ENCODE measurements at places on chromosomes 2 and 18. TPM values are rescaled to one million over a fixed set of nuclear protein-coding genes. Genes with fewer than 3 reads are reported as not detected.

DNA sequence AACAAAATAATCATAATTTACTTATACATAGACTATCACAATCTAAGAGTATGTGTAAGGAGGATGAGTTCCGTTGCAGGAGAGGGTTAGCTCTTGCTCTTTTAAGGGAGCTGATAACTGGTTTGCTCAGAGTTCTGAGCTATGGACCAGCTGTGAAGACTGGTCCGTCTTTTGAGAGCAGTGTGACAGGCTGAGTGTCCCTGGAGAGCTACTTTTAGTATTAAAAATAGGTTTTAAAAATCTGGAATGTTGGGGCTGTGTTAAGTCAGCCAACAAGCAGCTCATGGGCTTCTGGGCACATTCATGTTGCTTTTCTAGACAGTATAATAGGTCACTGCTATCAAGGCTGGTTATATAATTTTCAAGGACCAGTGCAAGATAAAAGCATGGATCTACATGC lies 41.5 kb upstream of the TMEM131 start:
- DNase-seq = no peak

DNA sequence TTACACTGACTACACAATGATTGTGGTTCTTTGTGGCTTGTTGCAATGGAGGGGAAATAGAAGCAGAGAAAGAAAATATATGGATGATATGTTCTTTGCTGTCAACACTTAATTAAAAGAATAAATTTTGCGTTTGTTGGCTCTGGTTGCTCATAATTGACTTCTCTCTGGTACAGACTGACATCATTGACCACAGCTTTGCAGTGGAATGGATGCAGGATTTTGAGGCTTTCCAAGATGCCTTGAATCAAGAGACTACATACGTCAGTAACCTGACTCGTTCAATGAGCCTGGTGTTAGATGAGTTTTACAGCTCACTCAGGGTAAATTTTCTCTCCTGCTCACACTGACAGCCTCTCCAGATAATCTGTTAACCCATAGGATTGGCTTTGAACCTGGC lies 9.9 kb downstream of the GPN1 start:
- no peak for DNase-seq

- DNase-seq = no peak
These were observed 783.7 kb upstream of the SOX11 start for GRCh38 chr2:4908461-4908860.

DNA sequence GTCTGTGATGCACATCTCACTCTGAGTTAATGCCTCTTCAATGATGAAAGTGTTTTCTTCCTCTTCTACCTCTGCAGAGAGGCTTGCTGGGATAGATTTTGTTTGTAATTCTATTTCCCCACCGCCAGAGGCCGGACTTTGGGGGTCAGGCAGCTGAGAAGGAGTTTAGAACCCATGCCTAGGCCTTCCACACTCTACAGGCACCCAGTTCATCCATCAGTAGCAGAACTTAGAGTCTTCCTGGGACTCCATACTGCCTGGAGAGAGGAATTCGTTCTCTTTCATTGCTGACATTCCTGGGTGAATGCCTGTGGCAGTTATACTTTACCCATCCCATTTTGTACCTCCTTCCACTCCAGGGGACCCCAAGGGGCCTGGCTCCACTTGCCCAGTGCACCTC lies 9.1 kb downstream of the TPRKB start:
- DNase-seq = no peak

- DNase-seq = no peak
These were observed 664.4 kb upstream of the SLC39A10 start for GRCh38 chr2:194992648-194993047.

DNA sequence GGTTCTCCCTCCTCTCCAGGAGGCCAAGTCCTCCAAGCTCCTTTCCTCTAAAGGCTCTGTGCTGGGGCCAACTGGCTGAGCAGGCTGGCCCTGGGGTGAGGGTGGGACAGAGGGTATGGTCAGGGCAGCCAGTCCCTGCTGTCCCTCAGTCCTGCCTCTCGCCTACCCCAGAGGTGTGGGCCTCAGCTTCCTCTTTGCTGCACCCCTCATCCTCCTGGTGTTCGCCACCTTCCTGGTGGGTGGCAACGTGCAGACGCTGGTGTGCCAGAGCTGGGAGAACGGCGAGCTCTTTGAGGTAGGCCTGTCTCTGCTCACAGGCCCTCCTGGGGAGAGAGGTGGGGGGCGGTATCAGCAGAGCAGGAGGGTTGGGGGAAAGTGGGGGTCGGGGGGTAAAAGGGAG lies 6.8 kb downstream of the PROM2 start:
- no peak for DNase-seq

DNA sequence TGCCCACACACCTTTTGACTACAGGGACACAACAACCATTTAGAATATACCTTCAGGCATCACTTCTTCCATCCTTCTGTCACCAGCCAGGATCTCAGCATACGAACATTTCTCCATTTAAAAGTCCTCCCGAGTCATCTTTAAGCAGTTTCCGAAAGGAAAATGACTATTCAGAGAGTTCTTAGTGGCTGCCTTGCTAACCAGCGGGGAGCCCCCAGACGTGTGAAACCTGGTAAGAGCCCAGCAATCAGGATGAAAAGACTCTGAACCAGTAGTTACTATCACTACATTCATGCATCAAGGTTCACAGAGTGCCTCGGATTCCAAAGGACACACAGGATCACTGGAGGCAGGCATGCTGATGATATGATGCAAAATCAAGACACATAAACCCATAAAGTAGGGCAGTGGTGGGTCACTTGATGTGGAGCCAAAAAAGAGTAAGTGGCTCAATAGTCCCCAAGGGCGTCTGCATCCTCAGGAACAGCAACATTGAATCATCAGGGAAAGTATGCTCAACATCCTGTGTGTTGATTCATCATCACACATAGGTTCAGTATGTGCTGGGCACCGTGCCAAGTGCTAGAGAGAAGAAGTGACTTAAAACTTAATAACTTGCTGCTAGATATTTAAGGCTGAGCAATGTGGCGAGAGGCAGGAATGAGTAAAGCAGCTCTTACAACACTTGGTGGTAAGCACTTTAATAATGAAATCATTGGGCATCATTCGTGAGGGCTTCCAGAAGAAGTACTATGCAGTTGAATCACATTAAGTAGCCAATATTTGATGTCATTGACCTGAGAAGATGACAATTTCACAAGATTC lies 4.4 kb downstream of the CCL20 start:
- peak; percentile 6 for DNase-seq

DNA sequence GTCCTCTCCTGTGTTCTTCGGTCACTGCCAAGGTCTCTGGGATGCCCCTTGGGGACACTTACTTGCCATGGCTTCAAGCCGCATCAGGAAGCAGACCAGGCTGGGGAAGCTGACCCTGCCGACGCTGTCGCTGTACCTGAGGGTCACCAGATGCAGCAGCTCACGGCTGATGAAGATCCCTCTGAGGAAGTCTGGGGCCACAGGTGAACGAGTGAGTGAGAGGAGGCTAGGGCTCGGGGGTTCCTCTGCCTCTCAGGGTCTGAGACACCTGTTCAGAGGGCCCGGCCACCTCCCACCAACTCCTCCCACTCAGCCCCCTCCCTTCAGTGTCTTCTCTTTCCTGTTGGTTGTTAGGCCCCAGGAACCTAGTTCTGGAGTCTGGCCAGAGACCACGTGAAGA lies 74.9 kb downstream of the CAPN13 start:
- DNase-seq = no peak

GRCh38 chr18:10928011-10928771 lies 221.2 kb downstream of the PIEZO2 start:
- DNase-seq = no peak

GRCh38 chr2:70757360-70757759 lies 10.6 kb downstream of the ADD2 start:
- DNase-seq = no peak

DNA sequence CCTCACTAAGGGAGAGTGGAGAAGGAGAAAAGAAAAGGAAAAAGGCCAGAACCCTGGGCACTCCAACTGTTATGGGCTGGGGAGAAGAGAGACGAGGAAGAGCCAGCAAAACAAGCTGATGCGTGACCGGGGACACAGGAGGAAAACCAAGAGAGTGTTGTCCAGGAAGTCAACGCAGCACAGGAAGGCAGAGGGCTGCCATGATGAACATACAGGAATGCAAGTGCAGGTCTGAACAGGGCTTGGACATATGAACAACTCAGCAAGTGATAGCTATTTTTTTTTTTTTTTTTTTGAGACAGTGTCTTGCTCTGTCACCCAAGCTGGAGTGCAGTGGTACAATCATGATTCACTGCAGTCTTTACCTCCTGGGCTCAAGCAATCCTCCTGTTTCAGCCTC lies 28.4 kb downstream of the SIX3 start:
- DNase-seq = no peak

GRCh38 chr2:71846669-71847291 lies 300.9 kb downstream of the CYP26B1 start:
- DNase-seq = no peak

DNA sequence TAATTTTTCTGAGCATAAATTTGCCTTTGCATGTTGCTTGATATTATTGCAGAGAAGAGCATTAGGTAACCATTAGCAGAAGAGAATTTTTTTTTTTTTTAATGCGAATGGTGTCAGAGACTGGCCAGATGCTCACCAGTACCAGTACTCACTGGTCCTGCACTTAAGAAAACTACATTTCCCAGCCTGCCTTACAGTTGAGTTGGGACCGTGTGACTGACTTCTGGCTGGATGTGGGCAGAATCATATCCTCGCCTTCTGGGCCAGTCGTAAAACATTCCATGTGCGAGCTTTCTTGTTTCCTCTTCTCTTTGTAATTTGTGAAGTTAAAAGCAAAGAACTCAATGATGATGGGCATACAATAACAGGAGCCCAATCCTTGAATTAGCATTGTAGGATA lies 132.4 kb downstream of the LRRC30 start:
- DNase-seq = no peak

DNA sequence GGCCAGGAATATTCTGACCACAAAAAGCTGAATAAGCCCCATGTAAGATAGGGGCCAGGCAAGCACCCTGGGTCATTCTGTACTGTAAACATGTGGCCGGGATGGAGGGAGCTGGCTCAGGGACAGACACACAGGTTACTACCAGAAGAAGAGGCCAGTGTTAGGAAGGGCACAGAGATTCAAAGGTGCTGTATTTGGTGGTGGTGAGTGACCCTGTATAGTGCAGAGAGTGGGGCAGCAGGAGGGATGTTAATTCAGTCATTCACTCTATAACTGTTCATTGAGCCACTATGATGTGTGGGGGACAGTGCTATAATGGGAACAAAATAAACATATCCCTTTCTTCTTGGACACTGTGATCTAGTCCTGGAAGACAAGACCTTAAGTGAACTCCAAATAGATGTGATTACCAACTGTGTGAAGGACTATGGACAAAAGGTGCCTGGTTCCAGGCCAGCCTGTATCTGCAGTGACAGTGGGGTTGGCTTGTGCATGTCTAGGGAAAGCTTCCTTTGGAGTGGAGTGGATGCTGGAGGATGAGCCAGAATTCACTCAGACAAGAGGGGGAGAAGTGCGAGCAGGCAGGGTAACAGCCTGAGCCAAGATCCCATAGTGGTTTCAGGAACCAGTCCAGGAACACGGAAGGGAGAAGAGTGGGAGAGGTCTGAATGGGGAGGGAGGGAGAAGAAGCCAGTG lies 8.3 kb downstream of the MOCOS start:
- no peak for DNase-seq

DNA sequence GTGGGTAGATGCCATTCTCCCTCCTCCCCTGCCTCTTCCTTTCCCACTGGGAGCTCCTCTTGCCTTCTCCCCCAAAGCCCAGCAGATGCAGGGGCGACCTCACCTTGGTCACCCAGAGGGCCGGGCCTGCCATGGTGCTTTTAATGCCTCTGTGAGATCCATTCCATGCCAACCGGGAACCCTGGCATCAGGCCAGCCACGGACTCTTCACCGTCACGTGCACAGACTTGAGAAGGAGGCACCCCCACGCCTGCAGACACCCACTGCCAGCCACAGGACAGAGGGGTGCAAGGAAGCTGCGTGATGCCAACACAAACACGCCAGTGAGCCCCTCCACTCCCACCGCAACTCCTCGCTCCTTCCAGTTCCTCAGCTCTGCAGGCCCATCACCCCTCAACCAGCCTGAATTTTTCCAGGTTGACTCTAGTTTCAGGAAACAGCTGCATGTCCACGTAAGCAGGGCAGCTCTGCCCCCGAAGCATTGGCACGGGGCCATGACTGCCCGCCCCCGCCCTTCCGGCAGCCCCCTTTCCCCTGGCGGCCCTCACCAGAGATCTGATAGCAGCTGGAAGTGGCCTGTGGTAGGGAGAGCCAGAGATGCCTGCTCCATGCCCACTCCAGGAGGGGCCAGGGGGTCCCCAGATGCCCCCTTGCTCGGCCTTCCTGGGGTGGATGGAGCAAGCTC lies 50.8 kb downstream of the DNMT3A start:
- DNase-seq = no peak

DNA sequence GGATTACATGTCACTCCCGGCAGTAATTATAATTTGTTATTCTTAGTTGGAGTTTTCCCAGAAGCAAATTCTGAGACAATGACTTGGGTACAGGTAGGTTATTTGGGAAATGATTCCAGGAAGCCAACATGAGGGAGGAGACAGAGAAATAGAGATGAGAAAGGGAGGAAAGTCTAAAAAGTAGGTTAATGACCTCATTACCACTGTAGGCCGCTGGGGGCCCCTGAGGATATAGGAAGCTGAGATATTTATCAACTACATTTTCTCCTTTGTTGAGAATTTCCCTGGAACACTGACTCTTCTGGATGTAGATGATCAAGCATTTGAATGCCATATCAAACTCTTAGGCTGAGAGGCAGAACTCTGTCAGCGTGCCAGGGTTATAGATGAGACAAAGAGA lies 284.3 kb downstream of the ICOS start:
- no peak for DNase-seq

DNA sequence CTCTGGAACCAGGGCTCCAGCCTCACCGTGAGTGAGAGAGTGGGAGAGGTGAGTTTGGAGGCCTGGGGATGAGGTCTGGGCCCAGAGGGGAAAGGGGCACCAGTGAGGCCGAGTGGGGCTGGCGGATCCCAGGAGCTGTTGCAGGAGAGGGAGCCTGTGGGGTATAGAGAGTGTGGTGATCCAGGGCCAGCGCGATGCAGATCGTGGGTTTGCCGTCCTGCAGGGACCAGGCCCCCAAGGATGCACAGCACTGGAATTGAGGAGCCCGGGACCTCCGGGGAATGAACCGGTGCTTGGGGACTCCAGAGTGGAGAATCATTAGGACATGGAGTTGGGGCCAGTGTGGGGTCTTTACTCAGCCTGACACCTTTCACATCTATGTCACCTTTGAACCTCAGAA lies 25.7 kb upstream of the RAB6D start:
- DNase-seq = no peak

GRCh38 chr2:68745006-68745405 lies 10.4 kb downstream of the ARHGAP25 start:
- DNase-seq = no peak

Gene FSHR
- not detected for polyA plus RNA-seq

Gene EIF5B
- polyA plus RNA-seq = 53.7 TPM

Gene ARHGAP15
- polyA plus RNA-seq = 8.1 TPM

Gene DNAH7
- polyA plus RNA-seq = 0.76 TPM

Gene DES
- polyA plus RNA-seq = 6.0 TPM

Gene IKZF2
- 3.6 TPM for polyA plus RNA-seq

Gene TLX2
- polyA plus RNA-seq = 0.08 TPM

Measured in left renal pelvis (tissue), 4 donors.